ENCODE measurements at places on chromosomes 16 and 17.
A peak's percentile ranks its signal among the peaks of the same experiment; 100 is the strongest.

GRCh38 chr16:86635176-86635876 lies 57.0 kb downstream of the FOXL1 start:
- DNase-seq: no peak

DNA sequence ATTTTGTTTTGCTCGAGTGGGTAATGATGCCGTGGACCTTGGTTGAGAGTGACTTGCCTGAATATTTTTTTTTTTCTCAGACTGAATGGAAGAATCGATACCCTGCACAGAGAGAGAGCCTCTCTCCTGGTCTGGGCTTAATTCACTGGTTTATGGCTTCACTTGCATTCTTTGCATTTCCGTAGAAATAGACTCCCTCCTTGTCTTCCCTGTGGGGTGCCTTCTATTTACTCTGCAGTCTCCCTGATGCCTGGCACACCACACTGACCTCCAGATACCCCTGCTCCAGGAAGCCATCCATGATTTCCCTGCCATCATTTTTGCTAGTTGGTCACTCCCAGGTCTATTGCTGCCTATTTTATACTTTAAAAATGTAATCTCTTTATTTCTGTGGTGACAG lies 238.0 kb downstream of the SNX29 start:
- DNase-seq: no peak

DNA sequence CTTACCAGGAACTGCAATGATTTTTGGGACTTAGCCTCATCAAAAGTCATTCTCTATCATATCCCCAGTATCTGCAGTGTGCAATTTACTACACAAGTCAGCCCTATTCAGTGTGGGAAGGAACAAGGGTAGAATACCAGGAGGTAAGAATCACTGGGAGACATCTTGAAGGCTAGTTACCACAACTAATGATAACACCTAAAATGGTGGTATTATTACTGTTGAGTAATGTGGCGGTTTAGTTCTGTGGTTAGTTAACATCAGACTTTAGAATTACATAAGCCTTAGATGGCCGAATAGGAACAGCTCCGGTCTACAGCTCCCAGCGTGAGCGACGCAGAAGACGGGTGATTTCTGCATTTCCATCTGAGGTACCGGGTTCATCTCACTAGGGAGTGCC lies 567.9 kb upstream of the CDH11 start:
- no peak for DNase-seq

DNA sequence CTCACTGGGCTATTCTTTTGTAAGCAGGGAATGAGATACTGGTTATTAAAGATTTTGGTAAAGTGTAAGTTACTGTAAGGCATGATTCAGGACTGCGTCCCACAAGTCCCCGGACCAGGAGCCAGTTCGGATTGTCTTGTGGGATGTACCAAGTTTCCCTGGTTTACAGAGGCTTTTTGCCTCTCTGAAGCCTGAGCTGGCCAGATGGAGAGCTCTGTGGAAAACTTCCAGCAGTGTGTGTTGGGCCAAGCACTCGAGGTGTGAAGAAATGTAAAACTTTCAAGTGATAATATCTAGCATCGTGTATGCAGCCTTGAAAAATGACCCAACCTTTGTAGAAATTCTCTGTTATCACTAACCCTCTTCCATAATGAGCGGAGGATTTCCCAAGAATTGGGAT lies 2.4 kb downstream of the EPN2 start:
- DNase-seq: no peak

DNA sequence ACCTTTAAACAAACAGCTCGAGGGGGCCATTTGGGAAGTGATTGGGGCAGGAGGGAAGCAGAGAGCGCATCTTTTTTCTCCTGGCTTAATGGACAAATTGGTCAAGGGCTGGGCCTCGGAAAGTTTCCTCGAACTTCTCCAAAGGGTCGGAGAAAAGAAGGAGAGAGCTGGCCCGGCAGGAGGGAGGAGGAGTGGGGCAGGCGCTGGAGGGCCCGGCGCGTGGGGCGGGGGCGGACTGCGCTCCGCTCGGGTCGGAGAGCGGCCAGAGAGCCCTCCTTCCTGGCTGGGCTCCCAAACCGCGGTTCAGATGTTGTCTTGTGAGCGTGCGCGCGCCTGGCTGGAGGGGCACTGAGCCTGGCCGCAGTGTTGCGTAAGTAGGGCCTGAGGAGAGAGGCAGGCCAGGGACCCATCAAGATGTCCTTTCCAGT lies 1.2 kb downstream of the MMP2 start:
- no peak for DNase-seq

- DNase-seq: no peak
These were observed 339.8 kb upstream of the TNRC6C start for GRCh38 chr17:77618731-77619130.

- no peak for DNase-seq
These were observed 2.3 kb upstream of the COL1A1 start for GRCh38 chr17:50203604-50204345.

DNA sequence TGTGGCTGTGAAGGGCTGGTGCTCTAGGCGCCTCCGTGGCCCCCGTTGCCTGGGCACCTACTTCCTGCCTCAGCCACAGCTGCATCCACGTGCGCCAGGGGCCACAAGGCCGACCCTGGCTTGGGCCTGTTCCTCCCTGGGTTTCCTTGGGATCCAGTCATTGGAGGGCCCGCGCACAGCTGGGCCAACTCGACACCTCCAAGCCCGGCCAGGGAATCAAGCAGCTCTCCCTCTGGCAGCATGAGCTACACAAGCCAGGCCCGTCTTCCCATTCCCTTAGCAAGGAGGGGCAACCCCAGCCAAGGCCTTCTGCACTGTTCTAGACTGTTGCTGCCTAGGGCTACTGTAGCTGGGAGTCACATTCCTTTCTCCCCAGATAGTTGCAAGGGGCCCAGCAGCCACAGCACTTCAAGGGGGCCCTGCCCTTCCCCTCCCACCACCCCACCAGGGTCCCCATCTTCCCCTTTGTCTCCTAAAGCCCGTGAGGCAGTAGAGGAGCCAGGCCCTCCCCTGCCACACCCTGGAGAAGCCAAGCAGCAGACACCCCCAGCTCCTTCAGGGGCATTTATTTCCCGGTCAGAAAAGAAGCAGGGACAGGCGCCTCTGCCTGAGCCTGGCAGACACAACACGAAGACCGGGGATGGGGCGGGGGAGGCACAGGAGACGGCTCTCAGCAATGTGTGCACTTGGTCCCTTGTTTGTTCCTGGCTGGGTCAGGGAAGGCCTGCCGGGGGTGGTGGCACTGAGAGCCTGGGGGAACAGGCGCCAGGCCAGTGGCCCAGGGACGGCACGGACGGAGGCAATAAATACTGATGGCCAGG lies 3.8 kb downstream of the ARHGDIA start:
- no peak for DNase-seq

DNA sequence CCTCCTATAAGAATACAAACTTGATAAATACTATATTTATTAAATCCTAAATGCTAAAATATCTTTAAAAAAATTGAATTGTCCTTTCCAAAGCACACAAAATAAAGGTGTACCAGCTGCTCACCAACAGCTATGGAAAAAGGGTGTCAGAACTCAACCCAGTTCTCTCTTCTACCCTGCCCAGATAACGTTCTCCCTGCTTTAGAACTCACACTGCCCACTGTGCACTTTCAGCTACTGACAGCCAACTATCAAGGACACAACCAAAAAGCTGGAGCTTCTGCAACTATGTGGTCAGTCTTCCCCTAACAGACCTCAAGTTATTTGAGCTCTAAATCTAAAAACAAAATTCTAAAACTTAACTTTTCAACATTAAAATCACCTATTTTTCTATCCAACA lies 13.7 kb downstream of the AP1G1 start:
- DNase-seq: no peak

DNA sequence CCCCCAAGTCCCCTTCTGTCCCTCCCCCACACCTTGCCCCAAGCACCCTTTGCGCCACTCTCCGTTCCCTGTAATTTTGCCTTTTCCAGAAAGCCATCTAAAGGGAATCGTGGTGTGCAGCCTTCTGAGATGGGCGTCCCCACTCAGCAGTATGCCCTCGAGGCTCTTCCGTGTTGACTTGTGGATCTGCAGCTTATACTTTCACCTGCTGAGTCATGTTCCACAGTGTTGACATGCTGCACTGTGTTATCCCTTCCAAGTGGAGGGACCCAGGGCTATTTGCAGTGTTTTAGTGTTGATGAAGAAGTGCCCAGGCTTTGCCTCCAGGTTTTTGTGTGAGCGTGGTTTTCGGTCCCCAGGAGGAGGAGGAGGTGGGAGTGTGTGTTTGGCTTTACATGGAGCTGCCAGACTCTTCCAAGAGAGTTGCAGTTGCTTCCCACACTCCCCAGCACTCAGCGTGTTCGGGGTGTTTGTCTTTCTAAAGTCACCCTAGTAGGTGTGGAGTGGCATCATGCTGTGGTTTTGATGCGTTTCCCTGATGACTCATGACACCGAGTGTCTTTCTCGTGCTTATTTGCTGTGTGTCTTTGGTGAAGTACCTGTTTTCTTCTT lies 32.1 kb upstream of the JPT2 start:
- no peak for DNase-seq

- no peak for DNase-seq
These were observed 32.2 kb downstream of the TEX2 start for GRCh38 chr17:64230791-64231408.

GRCh38 chr16:19689342-19689741 lies 28.7 kb downstream of the KNOP1 start:
- DNase-seq: no peak

DNA sequence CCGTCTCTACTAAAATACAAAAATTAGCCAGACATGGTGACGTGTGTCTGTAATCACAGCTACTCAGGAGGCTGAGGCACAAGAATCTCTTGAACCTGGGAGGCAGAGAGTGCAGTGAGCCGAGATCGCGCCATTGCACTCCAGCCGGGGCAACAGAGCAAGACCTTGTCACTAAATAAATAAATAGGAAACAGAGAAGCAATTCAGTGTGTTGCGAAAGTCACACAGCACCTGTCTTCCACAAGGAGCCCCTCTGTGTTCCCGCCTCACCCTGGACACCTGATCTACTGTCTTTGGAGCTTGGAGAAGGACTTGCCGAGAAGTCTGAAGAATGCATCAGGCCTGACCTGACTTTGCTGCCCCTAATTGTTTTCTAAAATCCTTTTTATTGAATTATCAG lies 3.5 kb upstream of the CDH1 start:
- no peak for DNase-seq

DNA sequence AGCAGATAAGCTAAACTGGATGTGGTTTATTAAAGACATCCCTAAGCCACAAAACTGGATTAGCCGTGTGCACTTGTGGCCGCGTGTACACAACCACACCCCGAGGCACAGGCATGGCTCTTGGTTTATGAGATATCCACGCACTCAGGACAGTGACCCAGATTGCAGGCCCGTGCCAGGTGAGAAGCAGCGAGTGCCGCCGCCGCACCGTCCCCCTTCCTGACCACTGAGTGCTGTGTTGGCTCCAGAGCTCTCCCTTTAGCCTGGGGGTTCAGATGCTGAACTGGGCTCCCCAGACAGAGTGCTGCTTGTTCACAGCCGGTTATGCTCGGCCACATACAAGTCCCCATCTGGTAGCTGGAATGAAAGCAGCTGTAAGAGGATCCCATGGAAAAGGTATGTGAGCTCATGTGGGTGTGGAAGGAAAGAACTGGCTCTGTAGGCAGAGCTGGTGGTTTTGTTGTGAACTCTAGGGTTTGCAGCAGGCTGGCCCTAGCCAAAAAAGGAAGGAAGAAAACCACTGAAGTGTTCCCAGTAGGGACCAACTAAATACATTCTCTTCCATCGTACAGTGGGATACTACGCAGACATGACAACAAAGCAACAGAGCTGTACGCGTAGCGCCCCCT lies 29.5 kb downstream of the KNOP1 start:
- DNase-seq: no peak

DNA sequence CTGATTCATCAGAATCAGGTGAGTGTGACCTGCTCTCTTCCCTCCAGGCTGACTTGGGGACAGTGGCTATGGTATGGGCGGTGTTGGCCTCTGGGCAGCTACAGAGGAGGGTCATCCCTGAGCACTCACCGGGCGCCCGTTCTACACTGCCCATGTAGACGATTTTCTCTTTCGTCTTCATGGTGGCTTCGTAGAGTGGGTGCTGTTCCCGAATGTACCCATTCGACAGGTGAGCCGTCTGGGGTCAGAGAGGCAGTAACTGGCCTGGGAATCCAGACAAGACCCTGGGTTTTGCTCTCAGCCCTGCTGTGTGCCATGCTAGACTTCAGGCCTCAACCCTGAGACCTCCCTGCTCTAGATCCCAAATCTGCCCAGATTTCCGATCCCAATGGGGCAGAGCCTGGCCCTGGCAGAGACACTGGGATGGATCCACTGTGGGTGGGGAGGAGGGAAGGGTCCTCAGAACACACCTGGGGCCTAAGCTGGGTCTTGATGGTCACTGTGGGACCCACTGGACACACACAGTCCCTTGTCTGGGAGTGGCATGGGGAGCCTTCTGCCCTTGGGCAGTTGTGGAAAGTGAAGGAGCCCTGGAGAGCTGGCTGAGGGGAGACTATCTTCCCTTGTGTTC lies 13.2 kb downstream of the USP6 start:
- DNase-seq: no peak

GRCh38 chr17:67879662-67880061 lies 54.4 kb downstream of the BPTF start:
- no peak for DNase-seq

GRCh38 chr17:37717627-37718323 lies 27.1 kb downstream of the HNF1B start:
- no peak for DNase-seq

- peak; percentile 19 for DNase-seq
These were observed 69.2 kb upstream of the CES5A start for GRCh38 chr16:55944377-55944802.

GRCh38 chr17:41717408-41718286 lies 5.5 kb downstream of the GAST start:
- DNase-seq: no peak

DNA sequence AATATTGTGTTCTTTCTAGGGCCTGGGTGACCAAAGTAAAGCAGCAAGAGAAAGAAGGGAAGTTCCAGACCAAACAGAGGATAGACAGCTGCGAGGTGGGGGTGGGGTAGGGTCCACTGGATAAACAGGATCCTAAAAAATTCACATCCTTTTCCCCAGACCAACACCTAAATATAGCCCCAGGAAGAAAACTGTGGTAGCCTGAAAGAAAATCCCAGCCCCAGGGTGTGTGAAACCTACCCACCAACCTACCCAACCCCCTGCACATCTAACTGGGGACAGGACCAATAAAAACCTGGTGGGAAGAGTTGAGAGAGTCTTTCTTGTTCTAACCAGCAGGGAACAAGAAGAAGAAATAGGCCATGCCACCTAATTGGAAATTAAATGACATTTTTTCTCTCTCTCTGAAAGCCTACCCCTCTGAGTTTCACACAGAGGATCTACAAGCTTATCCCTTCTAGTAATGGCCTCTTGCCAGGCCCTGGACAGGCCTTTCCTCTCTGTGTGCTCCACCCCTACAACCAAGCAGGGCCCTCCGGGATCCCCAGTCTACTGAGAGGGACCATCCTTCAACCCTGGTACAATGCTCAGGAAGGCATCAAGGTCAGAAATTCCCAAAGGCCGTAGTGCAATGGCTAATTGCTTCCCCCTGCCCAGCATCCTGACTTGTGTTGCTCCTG lies 12.0 kb downstream of the MYO18A start:
- DNase-seq: no peak
